ENCODE measurements at places on chromosomes 5 and 9. TPM values are rescaled to one million over a fixed set of nuclear protein-coding genes. Genes with fewer than 3 reads are reported as not detected.

DNA sequence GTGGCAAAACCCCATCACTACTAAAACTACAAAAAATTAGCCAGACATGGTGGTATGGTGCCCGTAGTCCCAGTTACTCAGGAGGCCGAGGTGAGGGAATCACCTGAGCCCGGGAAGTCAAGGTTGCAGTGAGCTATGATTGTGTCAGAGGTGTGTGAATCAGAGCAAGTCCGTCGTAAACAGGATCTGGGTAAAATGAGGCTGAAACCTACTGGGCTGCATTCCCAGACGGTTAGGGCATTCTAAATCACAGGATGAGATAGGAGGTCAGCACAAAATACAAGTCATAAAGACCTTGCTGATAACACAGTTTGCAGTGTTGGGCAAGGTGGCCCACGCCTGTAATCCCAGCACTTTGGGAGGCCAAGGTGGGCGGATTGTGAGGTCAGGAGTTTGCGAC is 1.9 kb upstream of the CLTB start:
- DNase-seq: no peak
- H3K27ac ChIP-seq: no peak overlapping the region
- H3K27me3 ChIP-seq: no peaks in the 10 kb centered on the region
- peaks cover 31% of the 10 kb centered on the region for H3K4me1 ChIP-seq
- H3K36me3 ChIP-seq: no peaks in the 10 kb centered on the region

Gene HK3
- total RNA-seq: 4.2 TPM

Gene LCN1
- total RNA-seq: not detected

DNA sequence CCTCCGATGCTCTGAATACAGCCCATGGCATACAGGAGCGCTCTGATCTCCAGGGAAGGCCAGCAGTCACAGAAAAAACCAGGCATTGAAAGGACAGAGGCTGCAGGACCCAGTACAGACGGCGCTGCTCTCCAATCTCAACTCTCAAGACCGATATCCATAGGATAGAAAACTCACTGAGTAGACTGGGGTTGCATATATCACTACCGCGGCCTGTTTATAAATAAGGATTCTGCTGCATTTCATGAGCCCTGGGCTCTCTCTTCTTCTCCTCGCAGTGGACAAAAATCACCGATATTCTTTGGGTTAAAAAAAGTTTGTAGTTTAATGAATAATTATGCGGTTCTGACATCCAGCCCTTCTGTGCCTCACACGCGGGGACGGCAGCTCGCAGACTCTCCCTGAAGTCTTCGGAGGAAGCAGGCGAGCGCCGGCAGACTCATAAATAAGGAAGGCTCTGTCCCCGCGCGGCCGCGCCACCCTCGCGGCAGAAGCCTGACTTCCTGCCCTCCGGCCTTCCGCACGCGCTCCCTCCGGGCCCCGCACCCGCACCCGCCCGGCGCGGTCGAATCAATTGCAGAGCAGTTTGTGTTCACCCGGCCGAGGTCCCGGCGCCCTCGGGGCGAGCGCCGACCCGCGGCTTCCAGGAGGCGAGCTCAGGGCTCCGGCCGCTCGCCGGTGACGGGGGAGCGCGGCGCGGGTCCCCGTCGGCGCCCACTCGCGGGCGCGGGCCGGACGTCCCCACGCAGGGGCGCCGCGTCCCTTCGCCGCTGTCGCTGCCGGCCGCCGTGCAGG is at the start of gene FAM78A:
TSS of gene FAM78A (minus strand) at position 417 of the 795 bp plus-strand sequence. CDS start at position 86, 331 bp downstream.
- H3K36me3 ChIP-seq: no peaks in the 10 kb centered on the region
- no peak for DNase-seq
- peak within 1 kb of the TSS; percentile 72 for H3K27ac ChIP-seq
- H3K4me3 ChIP-seq: peak within 1 kb of the TSS; percentile 78

Gene F12
- total RNA-seq: not detected

DNA sequence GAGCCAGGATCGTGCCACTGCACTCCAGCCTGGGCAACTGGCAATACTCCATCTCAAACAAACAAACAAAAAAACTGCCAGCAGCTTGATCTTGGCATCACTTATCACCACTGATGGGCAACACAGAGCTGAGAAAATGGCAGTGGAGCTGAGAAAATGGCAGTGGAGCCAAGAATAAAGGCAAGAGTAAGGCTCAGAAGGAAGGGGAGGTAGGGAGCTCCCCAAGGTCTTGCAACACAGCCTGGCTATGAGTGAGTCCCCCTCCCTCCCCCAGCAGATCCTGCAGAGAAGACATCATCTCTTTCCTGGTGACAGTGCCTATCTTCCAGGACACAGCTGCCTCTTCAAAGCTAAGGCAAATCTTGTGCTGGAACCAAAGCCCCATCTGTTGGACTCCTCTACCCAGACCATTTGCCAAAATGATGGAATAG is 70.3 kb downstream of the UGCG start:
- no peaks in the 10 kb centered on the region for H3K36me3 ChIP-seq
- no peak for DNase-seq
- no peak overlapping the region for H3K27ac ChIP-seq
- no peak overlapping the region for H3K4me3 ChIP-seq

DNA sequence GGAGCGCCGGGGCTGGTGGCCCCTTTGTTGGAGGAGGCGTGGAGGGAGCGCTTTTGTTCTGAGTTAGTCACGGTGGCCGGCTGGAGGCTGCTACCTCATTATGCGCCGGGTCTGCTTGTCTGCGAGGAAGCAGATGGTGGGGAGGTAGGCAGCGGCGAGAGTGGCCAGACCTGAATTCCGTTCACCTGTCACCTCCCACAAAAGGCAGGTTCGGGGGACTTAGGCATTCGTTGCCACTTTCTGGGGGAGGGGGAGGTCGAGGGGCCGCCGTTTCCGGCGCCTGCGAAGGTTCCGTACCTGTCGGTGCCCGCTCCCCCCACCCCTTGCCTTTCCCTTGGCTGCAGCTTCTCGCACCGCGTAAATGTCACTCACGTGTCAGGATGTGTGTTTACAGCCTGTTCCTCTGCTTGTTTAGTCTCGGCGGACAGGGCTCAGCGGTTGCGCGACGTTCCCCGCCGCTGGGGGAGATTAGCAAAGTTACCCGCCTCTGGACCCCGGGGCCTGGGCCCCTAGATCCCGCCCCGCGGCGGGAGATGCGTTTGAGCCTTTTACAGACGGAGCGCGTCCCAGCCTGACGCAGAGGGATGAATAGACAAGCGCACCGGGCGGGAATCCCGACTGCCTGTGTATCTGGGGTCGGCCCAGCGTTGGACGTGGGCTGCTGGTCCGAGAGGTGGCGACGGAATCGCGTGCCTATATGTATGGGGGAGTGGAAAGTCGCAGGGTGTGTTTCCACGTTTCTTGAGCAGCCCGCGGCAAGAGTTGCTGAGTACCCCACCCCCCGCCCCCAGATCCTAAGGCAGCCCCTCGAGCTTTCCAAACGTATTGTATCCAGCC is 2.7 kb upstream of the LHX2 start:
- H3K27ac ChIP-seq: no peak overlapping the region
- H3K4me3 ChIP-seq: no peak overlapping the region
- no peaks in the 10 kb centered on the region for H3K36me3 ChIP-seq
- H3K4me1 ChIP-seq: peaks cover 55% of the 10 kb centered on the region
- no peak for DNase-seq
- H3K27me3 ChIP-seq: peaks cover 100% of the 10 kb centered on the region

- no peaks in the 10 kb centered on the region for H3K36me3 ChIP-seq
- DNase-seq: no peak
- no peaks in the 10 kb centered on the region for H3K27me3 ChIP-seq
- H3K4me1 ChIP-seq: no peaks in the 10 kb centered on the region
- H3K27ac ChIP-seq: no peak overlapping the region
- H3K4me3 ChIP-seq: no peak overlapping the region
These were observed 12.9 kb upstream of the SLCO6A1 start for GRCh38 chr5:102511666-102512065.

DNA sequence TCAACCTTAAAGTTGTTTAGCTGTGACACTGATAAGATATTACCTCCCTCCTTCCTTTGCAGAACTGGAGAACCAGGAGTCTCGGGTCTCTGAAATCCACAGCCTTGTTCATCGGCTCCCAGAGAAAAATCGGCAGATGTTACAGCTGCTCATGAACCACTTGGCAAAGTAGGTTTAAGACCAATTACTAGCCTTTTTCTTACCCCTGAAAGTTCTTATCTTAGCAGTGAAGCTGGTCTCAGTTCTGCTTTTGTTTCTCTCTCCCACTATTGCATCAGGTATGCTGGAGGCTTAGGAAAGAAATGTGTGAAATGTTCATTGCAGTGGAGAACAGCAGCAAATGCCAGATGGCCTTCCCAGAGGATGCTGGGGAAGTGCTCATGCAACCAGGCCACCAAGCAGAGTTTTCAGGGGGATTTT is 287.4 kb downstream of the ARHGAP26 start:
- H3K4me3 ChIP-seq: no peak overlapping the region
- DNase-seq: no peak
- H3K27ac ChIP-seq: no peak overlapping the region
- H3K36me3 ChIP-seq: no peaks in the 10 kb centered on the region

Gene FBP1
- 1.2 TPM for total RNA-seq

- peaks cover 15% of the 10 kb centered on the region for H3K4me1 ChIP-seq
- DNase-seq: no peak
- no peaks in the 10 kb centered on the region for H3K36me3 ChIP-seq
These were observed 144.4 kb downstream of the SLC12A2 start for GRCh38 chr5:128228008-128228407.

- H3K27me3 ChIP-seq: no peaks in the 10 kb centered on the region
- H3K27ac ChIP-seq: no peak overlapping the region
- no peak for DNase-seq
- H3K4me1 ChIP-seq: peaks cover 56% of the 10 kb centered on the region
- H3K4me3 ChIP-seq: no peak overlapping the region
These were observed 15.2 kb downstream of the TGFBR1 start for GRCh38 chr9:99119976-99120655.

- no peak overlapping the region for H3K27ac ChIP-seq
- no peak for DNase-seq
- no peaks in the 10 kb centered on the region for H3K4me1 ChIP-seq
- H3K36me3 ChIP-seq: peaks cover 3% of the 10 kb centered on the region
- H3K4me3 ChIP-seq: no peak overlapping the region
These were observed 16.0 kb upstream of the ACOT12 start for GRCh38 chr5:81409896-81410295.

Gene GFI1B
- not detected for total RNA-seq

Gene CLK4
- 17.1 TPM for total RNA-seq

Gene SHISAL2B
- not detected for total RNA-seq

DNA sequence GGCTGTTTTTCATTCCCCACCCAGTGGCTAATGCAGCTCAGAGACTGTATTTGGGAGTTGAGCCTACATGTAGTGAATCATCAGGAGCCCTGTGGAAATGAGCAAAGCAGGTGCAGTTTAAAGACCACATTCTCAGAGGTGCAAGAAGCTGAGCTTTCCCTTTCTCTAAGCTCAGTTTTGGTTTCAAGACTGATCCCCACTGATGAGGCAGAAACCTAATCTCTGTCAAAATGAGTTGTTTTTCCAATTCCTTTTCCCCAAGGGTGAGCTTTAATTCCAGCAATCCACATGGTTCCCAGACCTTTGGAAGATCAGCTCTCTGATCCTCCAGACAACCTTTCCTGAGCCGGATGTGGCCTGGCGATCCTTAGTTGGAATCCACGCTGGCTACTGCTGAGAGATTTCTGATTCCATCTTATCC is 420.5 kb downstream of the EBF1 start:
- no peaks in the 10 kb centered on the region for H3K27me3 ChIP-seq
- no peak overlapping the region for H3K4me3 ChIP-seq
- no peaks in the 10 kb centered on the region for H3K36me3 ChIP-seq
- H3K27ac ChIP-seq: no peak overlapping the region
- DNase-seq: no peak

Gene JAKMIP2
- 0.91 TPM for total RNA-seq

DNA sequence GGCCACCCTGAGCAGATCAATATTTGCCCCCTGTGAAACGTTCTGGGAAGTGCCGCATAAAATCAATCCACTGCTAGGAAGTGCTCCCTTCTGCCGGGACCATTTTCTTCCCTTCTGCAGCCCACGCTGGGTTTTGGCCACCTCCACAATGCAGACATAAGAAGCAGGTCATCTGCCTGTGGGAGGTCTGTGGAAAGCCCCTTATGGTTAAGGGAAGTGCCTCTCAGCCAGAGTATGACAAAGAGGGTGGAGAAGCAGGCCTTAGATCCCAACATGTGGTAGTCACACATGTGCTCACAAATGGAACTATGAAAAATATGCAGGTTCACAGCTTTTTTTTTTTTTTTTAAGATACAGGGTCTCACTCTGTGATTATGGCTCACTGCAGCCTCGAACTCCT is 82.8 kb downstream of the SLC1A3 start:
- H3K4me1 ChIP-seq: peaks cover 31% of the 10 kb centered on the region
- no peak overlapping the region for H3K4me3 ChIP-seq
- H3K36me3 ChIP-seq: no peaks in the 10 kb centered on the region

GRCh38 chr5:180353048-180353979 is at the start of gene GFPT2:
TSS of gene GFPT2 (minus strand) at chr5:180353336. CDS start at chr5:180353217, 119 bp downstream.
- H3K36me3 ChIP-seq: no peaks in the 10 kb centered on the region
- peak; percentile 93 for DNase-seq
- H3K27ac ChIP-seq: peak within 1 kb of the TSS; percentile 82
- peaks cover 46% of the 10 kb centered on the region for H3K4me1 ChIP-seq
- no peaks in the 10 kb centered on the region for H3K27me3 ChIP-seq

Gene PLGRKT
- 11.2 TPM for total RNA-seq

DNA sequence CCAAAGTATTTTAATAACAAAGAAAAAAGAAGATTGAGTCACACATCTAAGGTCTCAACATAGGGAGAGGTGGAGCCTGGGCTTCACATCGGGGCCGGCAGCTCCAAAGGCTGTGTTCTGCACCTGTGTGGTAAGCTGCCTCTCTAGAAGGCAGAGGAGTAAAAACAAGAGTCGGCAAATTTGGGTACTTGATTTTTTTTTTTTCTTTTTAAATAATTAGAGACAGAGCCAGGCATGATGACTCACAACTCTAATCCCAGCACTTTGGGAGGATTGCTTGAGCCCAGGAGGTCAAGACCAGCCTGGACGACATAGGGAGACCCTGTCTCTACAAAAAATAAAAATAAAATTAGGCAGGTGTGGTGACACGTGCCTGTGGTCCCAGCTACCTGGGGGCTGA is 4.7 kb downstream of the URM1 start:
- no peak overlapping the region for H3K4me3 ChIP-seq
- peaks cover 30% of the 10 kb centered on the region for H3K4me1 ChIP-seq
- no peak for DNase-seq
- peaks cover 47% of the 10 kb centered on the region for H3K36me3 ChIP-seq

DNA sequence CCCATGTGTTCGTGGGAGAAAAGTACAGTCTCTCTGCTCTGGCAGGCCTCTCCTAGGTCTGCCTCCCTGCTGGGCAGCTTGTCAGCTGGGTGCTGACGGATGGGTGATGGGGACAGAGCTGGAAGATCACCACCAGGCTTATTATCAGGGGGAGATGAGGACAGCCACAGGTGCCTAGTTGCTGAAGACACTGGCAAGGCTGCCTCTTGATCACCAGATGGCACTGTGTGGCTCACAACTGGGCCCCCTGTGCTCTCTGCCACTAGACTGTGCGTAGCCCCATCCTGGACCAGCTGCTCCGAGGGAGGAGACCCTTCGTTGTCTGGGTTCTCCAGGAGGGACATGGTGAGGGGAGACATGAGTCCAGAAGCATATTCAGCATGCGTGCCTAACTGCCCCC is 73.0 kb downstream of the KIF24 start:
- H3K36me3 ChIP-seq: peaks cover 17% of the 10 kb centered on the region
- DNase-seq: no peak
- H3K4me1 ChIP-seq: peaks cover 63% of the 10 kb centered on the region
- peak overlapping the region; percentile 86 for H3K27ac ChIP-seq

Gene TAF11L13
- not detected for total RNA-seq

Gene CDK5RAP2
- total RNA-seq: 38.2 TPM

- H3K36me3 ChIP-seq: no peaks in the 10 kb centered on the region
- no peak for DNase-seq
- H3K4me1 ChIP-seq: no peaks in the 10 kb centered on the region
- H3K4me3 ChIP-seq: no peak overlapping the region
- H3K27me3 ChIP-seq: no peaks in the 10 kb centered on the region
These were observed 259.4 kb downstream of the PLK2 start for GRCh38 chr5:58200451-58200850.

GRCh38 chr5:170300361-170301013 is 2.9 kb upstream of the LCP2 start:
- no peaks in the 10 kb centered on the region for H3K36me3 ChIP-seq
- peaks cover 14% of the 10 kb centered on the region for H3K4me1 ChIP-seq
- DNase-seq: no peak
- no peak overlapping the region for H3K27ac ChIP-seq

Measured in esophagus muscularis mucosa (tissue), 4 donors.